ENCODE measurements at places on chromosomes 5 and 9. TPM values are rescaled to one million over a fixed set of nuclear protein-coding genes. Genes with fewer than 3 reads are reported as not detected.

The GKAP1 gene
- 11.5 TPM for total RNA-seq

The IRX4 gene
- total RNA-seq, result not detected

The TRIP13 gene
- total RNA-seq, result 0.89 TPM

The GPR150 gene
- 0.49 TPM for total RNA-seq

The NXNL2 gene
- total RNA-seq, result 1.3 TPM

The RNF224 gene
- not detected for total RNA-seq

The ARHGAP26 gene
- 71.6 TPM for total RNA-seq

The GPX3 gene
- total RNA-seq, result 1,443 TPM

The CFAP90 gene
- 0.36 TPM for total RNA-seq

The TRPM6 gene
- total RNA-seq, result 3.5 TPM

The SLC1A3 gene
- total RNA-seq, result 19.4 TPM

The QRFP gene
- not detected for total RNA-seq

- DNase-seq, result no peak
Measured at GRCh38 chr5:122263352-122264030, 48.5 kb upstream of the SNCAIP start.

DNA sequence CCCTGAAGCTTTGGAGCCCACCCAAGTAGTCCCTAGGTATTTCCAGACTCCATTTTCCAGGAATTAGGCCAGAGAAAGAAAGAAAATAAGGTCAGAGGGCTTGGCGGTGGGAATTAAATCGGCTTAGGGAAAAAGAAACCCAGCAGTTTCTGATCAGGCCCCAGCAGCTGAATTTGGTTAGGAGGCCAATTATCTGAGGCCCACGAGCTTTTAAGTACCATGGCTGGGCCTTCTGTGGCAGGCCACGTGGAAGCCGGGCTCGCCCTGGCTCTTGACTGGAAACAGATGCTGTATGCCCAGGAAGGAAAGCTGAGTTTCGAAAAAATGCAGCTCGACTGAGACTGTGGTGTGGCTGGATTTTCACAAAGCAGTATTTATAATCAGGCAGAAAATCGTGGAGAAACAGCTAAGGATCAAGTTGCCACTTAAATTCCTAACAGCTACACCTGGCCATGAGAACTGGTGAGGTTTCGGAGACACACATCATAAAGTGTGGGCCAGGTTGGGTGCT is 75.1 kb upstream of the PANK3 start:
- DNase-seq, result peak; percentile 77

GRCh38 chr9:129776938-129777768 is 24.3 kb upstream of the PTGES start:
- DNase-seq, result peak; percentile 98

- DNase-seq, result no peak
Measured at GRCh38 chr5:80125962-80126480, 90.9 kb downstream of the THBS4 start.

DNA sequence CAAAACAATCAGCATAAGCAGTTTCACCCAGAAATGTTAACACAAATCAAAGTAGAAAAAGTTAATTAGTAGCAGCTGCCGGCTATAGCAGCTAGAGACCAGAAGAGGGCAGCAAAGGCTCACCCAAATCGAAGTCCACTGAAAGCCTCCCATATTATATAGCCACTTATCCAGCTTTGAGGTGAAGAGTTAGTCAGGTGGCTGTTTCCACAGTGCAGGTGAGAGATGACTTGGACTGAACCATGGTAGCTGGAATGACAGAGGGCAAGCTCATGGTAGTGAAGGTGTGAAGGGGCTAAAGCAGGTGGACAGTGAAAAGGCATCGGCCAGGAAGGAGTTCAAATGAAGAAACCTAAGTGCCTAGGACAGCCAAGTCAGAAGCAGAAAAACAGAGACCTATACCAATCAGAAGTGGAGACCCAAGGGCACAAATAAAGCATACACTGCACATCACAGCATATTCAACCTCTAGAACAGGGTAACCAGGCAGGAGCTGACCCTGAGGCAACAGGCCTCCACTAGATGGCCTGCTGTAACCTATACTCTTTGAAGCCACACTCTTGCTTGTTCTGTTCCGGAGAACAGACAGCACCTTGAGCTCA is 7.2 kb upstream of the RNF38 start:
- DNase-seq, result peak; percentile 68

DNA sequence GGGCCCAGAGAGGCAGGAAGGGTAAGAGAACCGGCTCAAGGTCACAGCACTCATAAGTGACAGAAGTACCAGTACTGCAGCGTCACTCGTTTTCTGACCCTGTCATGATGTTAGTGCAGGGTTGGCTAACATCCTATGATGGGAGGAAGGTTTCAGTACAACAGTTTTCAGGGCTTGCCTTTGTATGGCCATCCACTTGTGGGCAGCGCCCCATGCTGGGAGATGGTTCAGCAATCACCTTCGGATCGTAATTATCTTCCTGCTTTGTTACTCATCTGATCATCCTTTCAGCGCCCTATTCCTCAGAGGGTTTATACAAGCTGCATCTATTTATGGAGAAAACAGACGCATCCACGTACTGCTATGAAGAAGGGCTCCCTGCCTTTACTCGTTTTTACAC is 2.4 kb downstream of the MAP1B start:
- DNase-seq, result no peak

DNA sequence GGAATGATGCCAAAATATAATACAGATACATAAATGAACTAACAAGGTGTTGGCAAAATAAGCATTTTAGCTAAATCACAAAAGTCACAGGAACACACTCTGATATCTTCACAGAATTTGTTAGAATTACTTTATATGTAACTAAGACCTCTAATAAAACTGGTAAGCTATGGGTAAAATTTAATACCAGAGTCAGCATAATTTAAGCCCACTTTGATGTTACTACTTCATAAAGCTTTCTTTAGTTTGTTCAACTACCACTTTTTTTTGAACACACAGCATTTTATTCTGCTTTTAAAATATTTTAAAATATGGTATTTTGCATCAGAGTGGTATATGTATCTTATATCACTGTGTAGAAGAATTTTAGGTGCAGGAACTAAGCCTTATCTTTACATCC is 19.9 kb downstream of the PAIP1 start:
- DNase-seq, result no peak

GRCh38 chr5:147098233-147098790 is 136.5 kb upstream of the STK32A start:
- DNase-seq, result no peak

DNA sequence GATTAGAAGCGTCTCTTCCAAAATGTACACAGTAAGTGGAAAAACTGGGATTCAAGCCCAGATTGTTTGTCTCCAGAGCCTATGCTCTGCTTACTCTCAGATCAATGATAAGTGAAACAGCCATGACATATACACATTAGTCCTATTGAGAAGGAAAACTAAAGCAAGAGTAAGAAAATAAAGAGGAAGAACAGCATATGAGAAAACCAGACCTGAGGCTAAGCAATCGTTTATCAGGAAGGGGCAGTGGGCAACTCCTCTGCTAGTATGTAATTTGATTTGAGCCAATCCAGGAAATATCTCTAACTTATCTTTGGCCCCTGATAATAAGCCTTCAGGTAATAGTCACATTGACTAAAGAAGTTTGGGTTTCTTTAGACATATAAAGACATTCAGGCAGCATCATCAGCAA is 789.9 kb upstream of the C9orf72 start:
- DNase-seq, result no peak

DNA sequence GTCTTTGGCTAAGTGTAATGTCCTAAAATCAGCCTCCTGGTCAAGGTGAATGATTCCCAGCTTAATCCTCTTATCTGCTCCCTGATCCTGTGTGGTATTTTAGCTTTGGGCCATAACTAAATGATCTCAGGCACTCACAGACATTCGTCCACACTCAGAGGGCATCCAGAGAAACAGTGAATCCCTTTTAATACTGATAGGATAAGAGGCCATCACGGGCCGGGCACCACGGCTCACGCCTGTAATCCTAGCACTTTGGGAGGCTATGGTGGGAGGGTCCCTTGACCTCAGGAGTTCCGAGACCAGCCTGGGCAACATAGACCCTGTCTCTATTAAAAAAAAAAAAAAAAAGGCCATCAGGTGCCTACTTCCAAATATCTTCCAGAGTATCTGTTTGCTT is 6.3 kb downstream of the PDCL start:
- no peak for DNase-seq

Measured in sciatic nerve (tissue), 2 donors.